SHP77 (cell line): ENCODE measurements at places on chromosomes 11 and 22.
A peak's percentile ranks its signal among the peaks of the same experiment; 100 is the strongest.

DNA sequence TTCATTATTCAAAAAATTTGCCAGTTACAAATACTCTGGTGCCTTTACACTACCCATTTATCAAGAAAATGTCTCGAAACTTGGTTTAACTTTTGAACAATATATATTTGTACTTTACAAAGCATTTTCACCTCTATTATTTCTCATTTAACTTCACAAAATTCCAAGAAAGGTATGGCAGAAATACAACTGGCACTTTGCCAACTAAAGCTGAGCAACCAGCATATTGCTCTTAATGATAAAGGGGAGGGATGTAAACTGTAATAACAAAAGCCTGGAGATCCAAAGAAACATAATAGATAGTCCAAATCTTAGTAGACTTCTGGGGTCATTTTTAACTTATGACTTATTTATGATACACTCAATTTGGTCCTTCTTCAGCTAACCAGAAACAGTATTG, 7.7 kb downstream of the PITPNB start:
- no peak for DNase-seq

DNA sequence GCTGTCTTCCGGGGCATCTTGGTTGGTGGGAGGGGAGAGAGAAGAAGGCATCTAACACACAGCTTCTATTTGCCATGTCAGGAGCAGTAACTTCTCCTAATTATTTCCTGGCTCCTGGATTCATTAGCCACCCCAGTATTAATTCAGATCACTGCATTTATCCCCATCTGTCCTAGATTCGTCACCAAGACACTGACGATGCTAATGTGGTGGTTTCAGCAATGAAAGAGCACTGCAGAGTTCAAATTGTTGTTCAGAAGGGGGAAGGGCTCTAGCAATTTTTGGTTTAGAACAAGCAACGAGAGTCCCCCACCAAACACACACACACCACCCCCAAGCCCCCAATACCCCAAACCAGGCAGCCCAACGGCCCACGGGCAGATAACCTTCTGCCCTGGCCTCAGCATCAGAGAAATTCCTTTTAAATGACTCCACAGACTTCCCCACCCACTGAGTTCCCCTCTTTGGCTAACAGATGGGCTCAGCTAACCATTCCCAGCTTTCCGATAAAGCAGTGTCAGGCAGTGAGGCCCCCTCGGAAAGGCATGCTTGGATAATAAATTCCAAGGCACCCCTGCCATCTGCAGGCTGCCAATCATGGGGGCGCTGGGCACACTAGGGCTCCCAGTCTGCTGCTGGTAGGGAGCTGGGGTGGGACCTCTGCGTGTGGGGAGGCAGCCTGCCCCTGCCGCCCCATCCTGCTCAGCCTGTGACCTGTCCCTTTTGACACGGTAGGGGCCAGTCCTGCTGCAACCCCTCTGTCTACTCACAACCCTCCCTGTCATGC, 453.5 kb downstream of the MIAT start:
- DNase-seq: no peak

GRCh38 chr11:44029977-44030911, 17.5 kb upstream of the ACCSL start:
- no peak for DNase-seq

GRCh38 chr11:100624346-100624745, 62.7 kb upstream of the ARHGAP42 start:
- DNase-seq: no peak

GRCh38 chr11:76808171-76808570, 25.0 kb downstream of the TSKU start:
- no peak for DNase-seq

- no peak for DNase-seq
Measured at GRCh38 chr11:22559416-22559815, 66.2 kb downstream of the FANCF start.

- DNase-seq: no peak
Measured at GRCh38 chr22:47203554-47203991, 441.1 kb downstream of the TBC1D22A start.

GRCh38 chr11:35126879-35127581, 11.9 kb upstream of the CD44 start:
- DNase-seq: no peak

GRCh38 chr11:596374-596773, 19.4 kb downstream of the IRF7 start:
- DNase-seq: no peak

GRCh38 chr11:1309498-1310317, at the start of gene TOLLIP:
TOLLIP (minus strand) TSS chr11:1309632; CDS start chr11:1309498, 134 bp downstream.
- DNase-seq: peak; percentile 36

GRCh38 chr22:22235558-22235957, 9.0 kb upstream of the VPREB1 start:
- no peak for DNase-seq

DNA sequence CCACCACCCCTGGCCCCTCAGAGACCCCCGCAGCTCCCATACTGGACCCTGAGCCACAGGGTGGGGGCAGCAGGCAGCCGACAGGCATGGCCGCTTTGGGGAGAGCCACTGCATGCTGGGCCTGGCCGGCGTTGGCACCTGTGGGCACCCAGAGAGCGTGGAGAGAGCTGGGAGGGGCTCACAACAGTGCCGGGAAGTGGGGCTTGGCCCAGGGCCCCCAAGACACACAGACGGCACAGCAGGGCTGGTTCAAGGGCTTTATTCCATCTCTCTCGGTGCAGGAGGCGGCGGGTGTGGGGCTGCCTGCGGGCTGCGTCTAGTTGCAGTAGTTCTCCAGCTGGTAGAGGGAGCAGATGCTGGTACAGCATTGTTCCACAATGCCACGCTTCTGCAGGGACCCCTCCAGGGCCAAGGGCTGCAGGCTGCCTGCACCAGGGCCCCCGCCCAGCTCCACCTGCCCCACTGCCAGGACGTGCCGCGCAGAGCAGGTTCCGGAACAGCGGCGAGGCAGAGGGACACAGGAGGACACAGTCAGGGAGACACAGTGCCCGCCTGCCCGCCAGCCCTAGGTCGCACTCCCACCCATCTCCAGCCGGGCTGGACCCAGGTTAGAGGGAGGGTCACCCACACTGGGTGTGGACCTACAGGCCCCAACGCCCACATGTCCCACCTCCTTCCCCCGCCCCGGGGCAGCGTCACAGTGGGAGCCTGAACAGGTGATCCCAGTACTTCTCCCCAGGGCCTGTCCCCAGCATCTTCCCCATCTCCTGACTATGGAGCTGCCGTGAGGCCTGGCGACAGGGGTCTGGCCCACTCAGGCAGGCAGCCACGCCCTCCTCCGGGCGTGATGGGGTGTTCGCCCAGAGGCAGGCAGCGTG, 1.2 kb downstream of the INS start:
- DNase-seq: no peak

DNA sequence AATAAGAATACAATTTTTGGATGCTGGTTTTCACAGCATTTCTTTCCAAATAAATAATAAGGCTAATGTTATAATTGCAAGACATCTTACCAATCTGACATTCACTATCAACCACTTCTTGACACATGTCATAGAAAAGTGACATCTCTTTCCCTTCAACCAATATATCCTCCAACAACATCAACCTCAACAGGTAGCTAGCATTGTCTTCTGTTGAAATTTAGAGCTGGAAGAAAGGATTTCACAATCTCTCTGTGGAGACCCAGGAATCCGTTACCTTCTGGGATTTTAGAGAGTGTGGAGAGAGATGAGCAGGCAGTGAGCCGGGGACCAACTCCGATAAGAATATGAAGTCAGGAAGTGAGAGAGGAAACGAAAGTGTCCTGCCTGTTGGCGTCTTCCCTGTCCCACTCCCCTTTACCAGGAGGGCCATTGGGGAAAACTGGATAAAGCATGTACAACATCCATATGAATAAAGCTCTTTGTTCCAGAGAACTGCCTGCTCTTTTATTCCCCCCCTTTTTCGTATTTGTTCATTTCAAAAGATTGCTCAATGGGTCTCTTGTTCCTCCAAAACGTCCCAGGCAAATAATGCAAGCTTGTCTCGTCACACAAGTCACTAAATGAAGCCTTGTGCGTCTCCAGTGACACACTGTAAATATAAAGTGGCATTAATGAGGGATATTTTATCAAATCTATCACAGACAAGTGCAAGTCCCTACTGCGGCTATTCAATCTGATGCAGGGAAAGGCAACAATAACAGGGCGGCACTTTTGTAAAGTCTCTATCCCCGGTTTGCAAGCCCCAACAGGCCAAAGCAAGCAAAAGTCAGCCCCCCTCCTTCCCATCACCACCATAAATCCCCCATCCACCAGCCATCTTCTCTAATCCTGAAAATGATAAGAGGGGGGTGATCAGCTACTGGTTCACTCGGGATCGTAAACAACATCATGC, 3.4 kb downstream of the CADM1 start:
- DNase-seq: peak; percentile 22

GRCh38 chr11:46420513-46420912, 28.9 kb upstream of the CHRM4 start:
- no peak for DNase-seq

- no peak for DNase-seq
Measured at GRCh38 chr11:2268729-2269600, 1.4 kb downstream of the ASCL2 start.

- no peak for DNase-seq
Measured at GRCh38 chr11:115674937-115675544, 170.8 kb upstream of the CADM1 start.

DNA sequence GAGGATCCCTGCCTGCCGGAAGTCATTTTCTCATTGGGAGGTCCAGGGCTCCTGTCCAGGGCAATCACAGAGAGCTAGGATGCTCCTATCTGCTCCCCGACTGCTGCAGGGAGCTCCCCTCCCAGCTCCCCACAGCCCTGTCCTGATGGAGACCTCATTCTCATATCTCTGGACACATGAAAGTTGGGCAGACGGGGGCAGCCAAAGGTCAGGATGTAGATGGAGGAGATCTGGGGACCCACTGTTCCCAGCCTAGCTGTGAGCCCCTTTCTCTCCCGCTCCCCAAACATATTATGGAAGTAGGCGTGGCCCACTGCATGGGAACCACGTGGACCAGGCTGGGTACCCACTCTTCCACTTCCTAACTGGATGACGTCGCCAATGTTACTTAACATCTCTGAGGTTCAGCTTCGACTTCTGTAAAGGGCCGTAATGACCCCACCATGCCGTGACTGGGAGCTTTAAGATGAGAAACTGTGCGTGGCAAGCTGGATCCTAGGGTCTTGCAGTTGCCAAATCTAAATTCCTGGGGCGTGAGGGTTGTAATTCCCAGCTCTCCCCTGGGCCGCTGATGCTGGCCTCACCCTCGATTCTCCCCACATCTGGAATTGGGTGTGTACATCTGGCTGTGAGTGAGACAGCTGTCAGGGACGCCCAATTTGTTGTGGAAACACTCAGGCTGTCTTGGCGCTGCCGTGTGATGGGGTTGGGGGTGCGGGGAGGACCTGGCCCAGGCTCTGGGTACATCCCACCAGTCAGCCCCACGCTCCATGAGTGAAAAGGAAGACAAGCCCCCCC, 1.8 kb downstream of the CDC42EP2 start:
- DNase-seq: no peak

DNA sequence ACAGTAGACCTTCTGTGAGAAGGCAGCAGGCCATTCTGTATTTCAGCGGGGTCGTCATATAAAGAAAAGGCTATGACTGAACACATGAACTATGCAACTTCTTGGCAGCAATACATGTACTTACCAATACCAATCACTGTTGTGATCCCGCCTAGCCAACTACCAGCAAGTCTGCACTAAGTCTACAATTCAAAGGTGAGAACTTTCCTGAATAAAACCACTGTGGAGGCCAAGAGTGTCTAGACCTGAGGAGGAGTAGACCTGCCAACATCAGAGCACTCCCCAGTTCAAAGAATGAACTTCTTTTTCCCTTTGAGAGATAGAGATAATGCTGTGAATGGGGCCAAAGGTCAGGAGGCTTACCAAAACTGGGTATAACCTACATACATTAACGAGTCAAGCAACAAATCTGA, 108.2 kb downstream of the SIK3 start:
- DNase-seq: no peak

DNA sequence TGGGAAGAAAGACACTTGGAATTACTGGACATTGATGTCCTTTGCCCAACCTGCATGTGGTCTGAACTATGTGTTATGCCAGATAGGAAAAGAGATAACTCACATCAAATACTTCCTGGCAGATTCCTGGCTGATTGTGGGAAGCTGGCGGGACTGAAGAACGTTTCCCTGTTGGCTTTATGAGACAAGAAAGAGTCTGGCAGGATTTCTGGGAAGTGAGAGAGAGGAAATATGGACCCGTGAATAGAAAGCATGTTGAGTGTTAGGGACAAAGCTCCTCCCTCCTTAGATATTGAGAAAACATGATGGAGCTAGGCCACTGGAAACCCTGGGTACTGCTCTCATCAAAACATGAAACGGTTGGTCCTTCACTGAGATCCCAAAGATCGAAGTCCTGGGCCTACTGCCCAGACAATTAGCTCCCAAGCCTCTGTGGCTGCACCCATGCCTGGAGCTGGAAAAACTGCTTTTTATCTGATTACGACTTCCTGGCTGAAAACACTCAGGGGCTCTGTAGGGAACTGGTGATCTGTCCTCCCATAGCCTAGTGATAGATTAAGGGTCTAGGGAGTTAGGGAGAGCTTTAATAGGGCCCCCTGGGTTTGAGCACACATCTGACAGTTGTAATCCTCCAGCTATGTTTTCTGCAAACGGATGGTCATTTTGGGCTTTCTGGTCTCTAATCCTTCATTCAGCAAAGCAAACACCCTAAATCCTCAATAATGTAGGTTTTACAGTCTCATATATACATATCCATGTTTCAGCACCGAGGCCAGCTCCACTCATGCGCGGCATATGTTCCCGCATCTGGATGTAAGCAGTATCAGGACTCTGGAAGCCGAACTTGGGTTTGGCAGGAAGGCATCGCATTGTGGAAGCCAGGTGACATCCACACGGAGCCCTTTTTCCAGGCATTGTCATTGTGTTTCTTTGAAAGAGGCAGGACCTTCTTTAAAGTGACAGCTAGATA, 6.1 kb upstream of the B3GAT1 start:
- DNase-seq: no peak

DNA sequence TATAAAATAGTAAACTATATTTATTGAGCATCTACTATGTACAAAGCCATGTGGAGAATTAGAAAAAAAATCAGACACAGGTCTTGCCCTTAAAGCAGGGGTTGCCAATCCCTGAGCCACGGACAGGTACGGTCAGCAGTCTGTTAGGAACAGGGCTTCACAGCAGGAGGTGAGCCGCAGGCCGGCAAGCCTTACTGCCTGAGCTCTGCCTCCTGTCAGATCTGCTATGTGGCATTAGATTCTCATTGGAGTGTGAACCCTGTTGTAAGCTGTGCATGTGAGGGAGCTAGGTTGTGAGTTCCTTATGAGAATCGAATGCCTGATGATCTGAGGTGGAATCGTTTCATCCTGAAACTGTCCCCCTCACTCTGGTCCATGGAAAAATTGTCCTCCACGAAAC, 2.1 kb upstream of the RAG2 start:
- DNase-seq: no peak

DNA sequence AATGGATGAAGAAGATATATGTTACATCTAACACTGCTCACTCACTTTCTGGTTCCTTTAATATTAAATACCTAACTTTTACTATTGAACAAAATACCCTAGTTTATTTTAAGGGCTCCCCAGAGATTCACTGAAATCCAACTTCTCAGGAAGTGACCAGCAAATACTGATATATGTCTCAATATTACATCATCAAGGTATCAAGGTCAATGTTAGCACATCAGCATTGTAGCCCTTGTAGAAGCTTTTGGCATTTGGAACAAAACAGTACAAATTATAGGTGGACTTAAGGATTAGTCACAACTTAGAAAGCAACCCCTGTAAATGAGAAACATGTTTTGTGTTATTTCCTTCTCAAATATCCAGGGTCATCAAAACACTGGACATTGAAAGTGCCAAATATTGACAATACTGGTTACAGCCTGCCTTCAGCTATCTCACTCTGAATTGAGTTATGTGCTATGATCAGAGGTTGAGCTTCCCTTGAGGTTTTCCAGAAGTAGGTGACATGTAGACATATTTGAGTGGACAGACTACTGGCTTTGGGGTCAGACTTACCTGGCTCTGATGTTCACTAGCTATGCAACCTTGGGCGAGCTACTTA, 1.9 kb upstream of the ATL3 start:
- DNase-seq: no peak
